ENCODE measurements at places on chromosomes 12 and 14. TPM values are rescaled to one million over a fixed set of nuclear protein-coding genes. Genes with fewer than 3 reads are reported as not detected.

DNA sequence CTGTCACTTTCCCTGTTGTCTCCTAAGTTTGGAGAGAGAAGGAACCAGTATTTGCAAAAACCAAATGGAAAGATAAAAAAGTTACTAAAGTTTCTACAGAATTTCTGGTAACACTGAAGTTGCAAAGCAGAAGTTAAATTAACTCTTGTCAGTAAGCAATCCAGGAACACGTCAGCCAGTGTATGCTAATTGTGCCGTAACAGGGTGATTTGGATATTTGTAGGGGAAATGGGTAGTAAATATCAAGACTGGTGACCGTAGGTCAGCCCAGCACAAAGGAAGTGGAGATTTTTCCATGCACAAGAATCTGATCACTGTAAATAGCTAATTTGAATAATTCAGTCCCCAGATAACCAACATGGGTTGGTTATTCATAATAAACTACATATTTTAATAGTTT lies 2.3 kb downstream of the CDKN1B start:
- peak; percentile 30 for DNase-seq

DNA sequence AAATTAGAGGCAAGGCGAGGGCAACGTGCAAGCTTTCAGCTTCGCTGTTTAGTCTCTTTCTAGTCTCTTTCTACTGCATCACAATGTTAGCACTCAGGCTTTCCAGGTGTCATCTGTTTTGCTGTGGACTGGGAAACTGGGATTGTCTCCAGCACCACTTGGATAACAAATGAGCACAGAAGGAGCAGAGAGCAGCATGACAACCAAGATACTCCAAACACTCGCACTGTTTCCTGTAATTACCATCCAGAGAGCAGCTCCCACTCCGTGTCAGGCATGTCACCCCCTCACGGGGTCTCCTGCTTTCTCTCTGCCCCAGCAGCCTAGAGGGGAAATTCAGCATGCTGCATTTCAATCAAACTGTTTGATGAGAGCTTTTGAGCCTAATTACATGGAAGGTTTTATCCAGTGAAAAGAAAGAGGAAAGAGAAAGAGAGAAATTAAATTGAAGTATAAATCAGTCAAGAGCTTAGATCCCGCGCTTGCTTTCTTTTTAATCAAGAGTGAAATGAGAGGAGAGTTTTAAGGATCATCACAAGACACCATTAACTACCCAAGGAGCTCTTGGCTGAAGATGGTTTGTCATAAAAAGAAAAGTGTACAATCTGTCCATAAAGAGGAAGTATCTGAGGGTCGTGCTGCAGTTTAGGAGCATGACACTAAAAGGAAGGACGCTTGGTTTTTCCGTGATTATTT lies 917.7 kb downstream of the DIO2 start:
- DNase-seq, result no peak

- no peak for DNase-seq
These were observed 177.6 kb downstream of the CAND1 start for GRCh38 chr12:67446716-67447115.

DNA sequence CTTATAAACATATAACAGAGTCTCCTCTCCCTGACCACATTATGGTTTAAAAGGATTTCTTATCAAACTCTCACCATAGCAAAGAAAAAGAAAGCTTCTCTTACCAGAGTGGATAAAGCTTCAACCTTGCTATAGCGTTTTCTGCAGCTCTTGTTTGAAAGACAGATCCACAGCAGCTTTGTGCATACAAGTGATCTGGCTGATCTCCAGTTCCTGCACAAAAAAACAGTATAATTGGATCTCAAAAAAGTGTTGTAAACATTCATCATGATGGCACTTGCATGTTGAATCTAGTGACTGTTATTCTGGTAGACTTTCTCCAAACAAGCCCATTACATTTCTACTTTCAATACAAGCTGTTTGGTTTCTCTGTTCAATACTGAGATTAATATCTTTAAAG lies 178.9 kb upstream of the MGAT4C start:
- no peak for DNase-seq

- no peak for DNase-seq
These were observed 71.4 kb downstream of the GNS start for GRCh38 chr12:64687816-64688215.

- no peak for DNase-seq
These were observed 2.8 kb upstream of the ITGA5 start for GRCh38 chr12:54421879-54422250.

DNA sequence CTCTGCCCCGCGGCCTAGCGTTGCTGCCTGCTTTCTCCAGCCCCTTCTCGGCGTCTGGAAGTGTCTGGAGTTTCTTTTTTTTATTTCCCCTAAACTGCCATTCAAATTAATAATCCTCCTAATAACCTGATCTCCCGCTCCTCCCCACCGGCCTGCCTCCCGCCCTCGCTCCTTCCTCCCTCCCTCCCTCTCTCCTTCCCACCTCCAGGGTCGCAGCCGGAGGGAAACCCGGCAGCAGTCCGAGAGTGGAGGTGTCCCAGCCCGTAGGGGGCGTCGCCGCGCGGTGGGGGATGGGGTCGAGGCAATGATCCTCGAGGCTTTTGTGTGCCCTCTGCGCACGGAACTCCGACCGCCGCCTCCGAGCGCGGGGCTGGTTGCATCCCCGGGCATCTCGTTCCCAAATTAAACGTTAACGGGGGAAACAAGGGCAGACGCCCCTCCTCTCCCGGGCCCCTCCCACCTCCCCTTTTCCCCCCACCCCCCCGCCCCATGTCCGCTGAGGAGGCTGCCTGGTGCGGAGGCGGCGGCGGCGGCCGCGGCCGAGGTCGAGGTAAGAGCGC lies 1.0 kb upstream of the SOCS2 start:
- DNase-seq, result peak; percentile 80

DNA sequence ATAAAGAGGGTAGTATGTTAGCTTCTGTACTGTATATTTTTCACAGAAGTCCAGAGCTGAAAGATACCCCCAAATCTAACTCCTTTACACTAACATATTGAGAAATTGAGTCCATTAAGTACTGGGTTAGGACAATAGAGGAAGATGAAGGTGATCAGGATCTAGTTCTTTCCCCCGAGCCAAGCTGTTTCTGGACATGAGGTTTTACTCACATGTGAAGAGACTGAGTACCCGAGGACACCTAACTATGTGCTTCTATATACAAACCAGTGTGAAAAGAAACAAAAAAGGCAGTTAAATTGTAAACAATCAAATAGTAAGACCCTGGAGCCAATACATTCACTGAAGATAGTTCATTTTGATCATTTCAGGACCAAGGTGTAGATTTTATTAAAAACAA lies 3.8 kb upstream of the TRHDE start:
- no peak for DNase-seq

- DNase-seq, result no peak
These were observed 177.6 kb downstream of the PDZRN4 start for GRCh38 chr12:41365653-41366171.

GRCh38 chr12:88225776-88226175 lies 83.7 kb downstream of the TMTC3 start:
- no peak for DNase-seq

- DNase-seq, result no peak
These were observed 204.1 kb downstream of the GXYLT1 start for GRCh38 chr12:41940571-41940970.

- no peak for DNase-seq
These were observed 165.4 kb upstream of the TMEM260 start for GRCh38 chr14:56414236-56414635.

DNA sequence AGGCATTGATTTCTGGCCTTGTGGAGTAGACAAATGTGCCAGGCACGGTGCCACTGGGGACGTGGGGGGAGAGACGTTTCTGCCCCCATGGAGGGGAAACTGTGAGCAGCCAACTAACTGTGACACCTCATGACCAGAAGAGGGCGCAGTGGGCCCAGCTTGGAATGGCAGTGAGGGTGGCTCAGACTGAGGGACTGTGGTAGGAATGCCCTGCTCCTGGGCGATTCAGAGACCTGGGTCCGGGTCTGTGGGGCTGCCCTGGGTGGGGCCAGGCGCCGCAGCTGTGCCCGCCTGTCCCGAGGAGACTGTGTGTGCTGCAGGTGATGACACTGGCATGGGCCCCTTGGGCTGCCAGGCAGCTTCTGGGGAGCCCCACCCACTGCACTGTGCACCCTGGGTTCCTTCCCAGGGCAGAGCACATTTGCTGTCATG lies 60.6 kb downstream of the SLC25A47 start:
- peak; percentile 78 for DNase-seq

- DNase-seq, result peak; percentile 98
These were observed 244.4 kb downstream of the ZFP36L1 start for GRCh38 chr14:68548194-68549076.

The BICDL1 gene
- not detected for total RNA-seq

The RD3L gene
- total RNA-seq, result not detected

The KERA gene
- not detected for total RNA-seq

The OAS2 gene
- total RNA-seq, result 1.0 TPM

The TUBA1C gene
- total RNA-seq, result 473 TPM

All from GM23248 (cell line).